ENCODE measurements at places on chromosomes 13 and 19.

- H3K4me3 ChIP-seq, result no peak overlapping the region
- no peaks in the 10 kb centered on the region for H3K36me3 ChIP-seq
- no peak for DNase-seq
- H3K27ac ChIP-seq, result no peak overlapping the region
Observed at GRCh38 chr19:31470229-31470939, 121.1 kb upstream of the TSHZ3 start.

DNA sequence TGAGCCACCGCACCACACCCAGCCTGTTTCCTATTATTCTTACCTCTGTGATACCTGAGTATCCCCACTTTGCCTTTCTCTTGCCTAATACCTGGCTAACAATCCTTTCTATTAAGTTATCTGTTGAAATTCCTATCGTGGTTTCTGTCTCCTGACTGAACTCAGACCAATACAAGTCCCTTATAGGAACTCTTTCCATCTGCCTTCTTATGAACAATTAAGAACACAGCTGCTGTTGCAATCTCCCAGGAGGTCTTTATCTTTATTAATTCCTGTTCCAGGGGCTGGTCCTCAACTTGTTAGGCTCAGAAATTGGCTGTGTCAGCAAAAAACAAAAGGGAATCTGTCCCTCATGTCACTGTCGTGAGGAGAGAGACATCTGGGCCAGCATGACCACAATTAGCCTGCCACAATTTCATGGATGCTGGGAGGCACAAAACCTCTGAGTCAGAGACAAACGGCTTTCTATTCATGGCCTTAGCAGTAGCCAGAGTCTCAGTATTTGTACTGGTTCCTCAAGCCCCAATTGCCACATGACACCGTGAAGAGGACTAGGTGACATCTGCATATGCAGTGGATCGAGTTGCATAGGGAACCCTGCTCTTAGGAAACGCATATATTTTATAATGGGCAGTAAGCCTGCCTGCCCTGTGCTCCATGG is 58.2 kb downstream of the NUFIP1 start:
- no peaks in the 10 kb centered on the region for H3K36me3 ChIP-seq
- H3K27ac ChIP-seq, result peak overlapping the region; percentile 52
- no peaks in the 10 kb centered on the region for H3K27me3 ChIP-seq
- H3K4me1 ChIP-seq, result peaks cover 50% of the 10 kb centered on the region
- DNase-seq, result no peak

- H3K36me3 ChIP-seq, result no peaks in the 10 kb centered on the region
- H3K27ac ChIP-seq, result no peak overlapping the region
- peaks cover 10% of the 10 kb centered on the region for H3K4me1 ChIP-seq
- no peak for DNase-seq
- no peaks in the 10 kb centered on the region for H3K27me3 ChIP-seq
- no peak overlapping the region for H3K4me3 ChIP-seq
Observed at GRCh38 chr13:113769881-113770280, 10.9 kb downstream of the TMEM255B start.

DNA sequence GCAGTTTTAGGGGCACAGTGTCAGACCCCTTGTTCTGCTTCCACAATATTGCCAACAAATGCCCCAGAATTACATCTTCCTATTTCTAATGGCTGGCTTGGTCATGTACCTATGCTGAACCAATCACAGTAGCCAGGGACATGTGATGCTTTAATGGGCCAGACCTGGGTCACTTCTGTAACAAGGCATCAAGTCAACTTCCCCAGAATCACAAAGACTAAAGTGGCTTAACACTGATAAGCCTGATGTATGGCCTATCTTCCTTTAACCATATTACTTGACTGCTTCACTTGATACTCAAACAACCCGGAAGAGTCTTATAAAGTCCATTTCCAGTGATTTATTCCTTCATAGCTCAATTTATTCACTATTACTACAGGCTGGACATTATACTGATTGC is 19.6 kb downstream of the LNX2 start:
- no peaks in the 10 kb centered on the region for H3K36me3 ChIP-seq

DNA sequence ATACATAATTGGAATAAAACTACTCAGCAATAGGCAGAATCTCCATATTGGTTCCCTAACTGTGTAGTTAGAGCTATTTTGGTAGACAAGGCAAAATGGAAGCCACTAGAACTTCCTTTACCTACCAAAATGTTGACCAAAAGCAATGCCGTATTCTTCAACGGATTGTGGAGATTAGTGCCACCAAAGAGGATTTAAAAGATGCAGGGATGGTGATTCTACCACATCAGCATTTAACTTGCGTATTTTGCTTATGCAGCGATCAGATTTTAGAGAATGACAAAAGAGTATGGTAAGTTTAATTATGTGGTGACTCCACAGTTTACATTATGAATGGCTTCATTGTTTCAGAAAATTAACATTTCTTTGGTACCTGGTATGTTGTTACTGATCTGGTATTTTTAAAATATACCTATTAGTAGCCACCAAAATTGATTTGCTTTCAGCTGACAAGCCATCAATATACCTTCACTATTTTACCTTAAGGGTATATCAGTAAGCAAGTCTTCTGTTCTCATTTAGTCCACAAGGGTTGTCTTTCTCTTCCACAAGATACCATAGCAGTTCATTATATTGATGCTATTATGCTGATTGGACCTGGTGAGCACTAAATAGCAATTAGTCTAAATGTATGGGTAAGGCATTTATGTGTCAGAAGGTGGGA is 1910.7 kb upstream of the PRR20A start:
- no peaks in the 10 kb centered on the region for H3K27me3 ChIP-seq
- H3K4me1 ChIP-seq, result no peaks in the 10 kb centered on the region
- H3K4me3 ChIP-seq, result no peak overlapping the region
- DNase-seq, result no peak
- no peak overlapping the region for H3K27ac ChIP-seq

- no peaks in the 10 kb centered on the region for H3K27me3 ChIP-seq
- peaks cover 6% of the 10 kb centered on the region for H3K4me1 ChIP-seq
- H3K27ac ChIP-seq, result no peak overlapping the region
- H3K36me3 ChIP-seq, result no peaks in the 10 kb centered on the region
- no peak overlapping the region for H3K4me3 ChIP-seq
Observed at GRCh38 chr13:80001510-80001842, 339.4 kb downstream of the SPRY2 start.

DNA sequence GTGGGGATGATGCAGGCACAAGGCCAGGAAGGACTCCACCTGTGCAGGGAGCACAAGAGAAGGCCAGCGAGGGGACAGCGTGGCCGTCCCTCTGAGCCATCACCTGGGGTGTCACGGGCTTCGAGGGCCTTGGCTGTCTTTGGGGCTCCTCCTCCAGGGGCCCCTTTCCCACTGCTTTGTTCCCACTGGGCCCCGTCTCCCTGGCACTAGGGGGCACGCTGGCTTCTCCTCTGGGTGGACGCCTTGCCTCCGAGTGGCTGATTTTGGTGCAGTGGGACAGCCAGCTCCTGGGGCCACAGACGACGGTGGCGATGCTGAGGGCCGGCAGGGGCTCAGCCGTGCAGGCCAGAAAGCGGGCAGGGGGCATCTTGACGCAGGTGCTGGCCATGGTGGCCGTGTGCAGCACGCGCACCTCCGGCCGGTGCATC is 43.2 kb upstream of the GRTP1 start:
- H3K27ac ChIP-seq, result no peak overlapping the region
- H3K27me3 ChIP-seq, result no peaks in the 10 kb centered on the region
- no peak overlapping the region for H3K4me3 ChIP-seq
- no peak for DNase-seq
- no peaks in the 10 kb centered on the region for H3K36me3 ChIP-seq

- DNase-seq, result no peak
- peaks cover 31% of the 10 kb centered on the region for H3K4me1 ChIP-seq
- no peaks in the 10 kb centered on the region for H3K27me3 ChIP-seq
- H3K27ac ChIP-seq, result peak overlapping the region; percentile 85
Observed at GRCh38 chr13:20901668-20902437, 693 bp downstream of the XPO4 start.

DNA sequence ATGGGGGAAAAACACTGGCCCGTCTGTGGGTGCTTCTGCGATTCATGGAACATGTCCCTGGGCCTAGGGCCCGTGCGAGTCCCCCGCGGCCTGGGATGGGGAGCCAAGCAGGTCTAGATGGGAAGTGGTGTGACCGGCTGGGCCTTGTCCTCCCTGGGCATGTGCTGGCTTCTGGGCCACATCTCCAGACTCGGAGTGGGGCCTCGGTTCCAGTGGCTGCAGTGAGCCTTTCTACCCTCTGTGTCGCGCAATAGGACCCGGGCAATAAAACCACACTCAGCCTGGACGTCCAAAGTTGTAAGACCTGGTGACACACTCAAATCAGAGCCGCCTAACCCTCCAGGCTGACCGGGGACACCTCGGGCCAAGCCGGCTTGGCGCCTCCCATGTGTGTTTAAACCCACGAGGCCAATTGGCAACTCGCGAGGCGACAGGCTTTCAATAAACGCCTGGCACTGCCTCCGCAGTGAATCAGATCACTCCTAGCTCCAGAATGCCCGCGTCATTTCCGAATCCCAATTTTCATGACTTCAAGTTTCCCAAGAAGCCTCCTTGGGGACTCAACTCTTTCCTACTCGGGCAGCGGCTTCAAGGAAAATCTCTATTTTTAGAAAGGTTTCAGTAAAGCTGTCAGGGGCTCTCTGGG is 57.3 kb downstream of the KLF2 start:
- no peak overlapping the region for H3K4me3 ChIP-seq
- H3K36me3 ChIP-seq, result peaks cover 13% of the 10 kb centered on the region
- no peaks in the 10 kb centered on the region for H3K27me3 ChIP-seq
- peak overlapping the region; percentile 57 for H3K27ac ChIP-seq
- H3K4me1 ChIP-seq, result peaks cover 34% of the 10 kb centered on the region

- H3K4me3 ChIP-seq, result peak overlapping the region; percentile 20
- H3K36me3 ChIP-seq, result peaks cover 43% of the 10 kb centered on the region
- no peaks in the 10 kb centered on the region for H3K27me3 ChIP-seq
- peaks cover 65% of the 10 kb centered on the region for H3K4me1 ChIP-seq
Observed at GRCh38 chr19:41327576-41328156, 17.7 kb downstream of the CCDC97 start.

DNA sequence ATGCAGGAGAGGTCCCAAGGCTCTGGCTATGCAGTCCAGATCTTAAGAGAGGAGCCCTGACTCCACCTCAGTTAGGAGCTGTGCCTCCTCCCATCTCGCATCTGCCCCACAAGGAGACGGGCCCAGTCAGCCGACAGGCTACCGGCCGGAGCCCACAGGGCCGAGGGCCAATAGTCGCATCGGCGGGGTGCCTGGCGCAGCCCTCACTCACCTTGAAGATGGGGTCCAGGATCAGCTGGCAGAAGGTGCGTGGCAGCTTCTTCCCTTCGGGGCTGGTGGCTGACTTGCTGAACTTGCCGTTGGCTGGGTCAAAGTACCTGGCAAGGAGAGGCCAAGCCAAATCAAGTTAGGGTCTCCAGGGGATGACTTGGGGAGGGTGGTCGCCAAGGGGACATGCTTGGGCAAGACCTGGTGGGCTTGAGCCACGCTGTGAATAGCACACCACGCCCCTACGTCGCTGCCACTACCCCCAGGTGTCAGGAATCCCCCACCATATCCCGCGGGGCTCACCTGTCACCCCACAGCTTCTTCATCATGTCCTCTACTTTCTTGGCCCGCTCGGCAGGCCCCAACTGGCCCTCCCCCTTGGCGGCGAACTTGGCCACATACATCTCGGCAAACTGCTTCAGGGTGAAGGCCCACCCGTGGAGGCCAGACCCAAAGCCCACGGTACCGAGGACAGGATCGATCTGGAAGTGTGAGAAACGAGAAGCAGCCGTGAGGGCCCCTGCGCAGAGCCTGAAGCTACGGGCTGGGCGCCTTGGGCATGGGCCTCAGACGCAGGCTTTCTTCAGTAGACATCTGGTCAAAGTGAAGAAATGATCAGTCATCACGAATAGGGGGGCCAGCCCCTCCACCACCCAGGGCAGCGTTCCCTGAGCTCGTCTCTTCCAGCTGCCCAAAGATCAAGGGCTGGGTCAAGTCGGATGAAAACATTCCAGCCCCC is 3.3 kb downstream of the EEF2 start:
- peak overlapping the region; percentile 96 for H3K27ac ChIP-seq
- no peak overlapping the region for H3K4me3 ChIP-seq
- peaks cover 67% of the 10 kb centered on the region for H3K36me3 ChIP-seq
- DNase-seq, result no peak
- H3K4me1 ChIP-seq, result peaks cover 33% of the 10 kb centered on the region
- H3K27me3 ChIP-seq, result no peaks in the 10 kb centered on the region

DNA sequence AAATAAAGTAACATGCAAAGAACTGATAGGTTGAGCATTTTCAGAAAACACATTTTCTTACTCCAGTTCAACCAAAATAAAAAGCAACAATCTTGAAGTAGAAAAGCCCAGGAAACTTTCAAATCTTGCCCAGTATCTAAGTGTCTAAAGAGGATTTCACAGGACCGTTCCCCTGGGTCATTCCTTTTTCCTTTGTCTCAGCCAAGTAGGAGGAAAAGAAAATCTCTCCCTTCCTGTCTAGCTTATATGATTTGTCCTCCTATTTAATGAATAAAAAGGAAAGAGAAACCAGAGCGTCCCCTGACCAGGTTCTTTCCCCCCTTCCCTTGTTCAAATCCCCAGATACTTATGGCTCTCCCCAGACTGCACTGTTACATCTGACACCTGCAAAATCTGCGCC is 248.0 kb downstream of the KCTD12 start:
- H3K4me1 ChIP-seq, result no peaks in the 10 kb centered on the region
- H3K4me3 ChIP-seq, result no peak overlapping the region
- no peaks in the 10 kb centered on the region for H3K27me3 ChIP-seq
- no peak for DNase-seq
- no peak overlapping the region for H3K27ac ChIP-seq
- no peaks in the 10 kb centered on the region for H3K36me3 ChIP-seq

DNA sequence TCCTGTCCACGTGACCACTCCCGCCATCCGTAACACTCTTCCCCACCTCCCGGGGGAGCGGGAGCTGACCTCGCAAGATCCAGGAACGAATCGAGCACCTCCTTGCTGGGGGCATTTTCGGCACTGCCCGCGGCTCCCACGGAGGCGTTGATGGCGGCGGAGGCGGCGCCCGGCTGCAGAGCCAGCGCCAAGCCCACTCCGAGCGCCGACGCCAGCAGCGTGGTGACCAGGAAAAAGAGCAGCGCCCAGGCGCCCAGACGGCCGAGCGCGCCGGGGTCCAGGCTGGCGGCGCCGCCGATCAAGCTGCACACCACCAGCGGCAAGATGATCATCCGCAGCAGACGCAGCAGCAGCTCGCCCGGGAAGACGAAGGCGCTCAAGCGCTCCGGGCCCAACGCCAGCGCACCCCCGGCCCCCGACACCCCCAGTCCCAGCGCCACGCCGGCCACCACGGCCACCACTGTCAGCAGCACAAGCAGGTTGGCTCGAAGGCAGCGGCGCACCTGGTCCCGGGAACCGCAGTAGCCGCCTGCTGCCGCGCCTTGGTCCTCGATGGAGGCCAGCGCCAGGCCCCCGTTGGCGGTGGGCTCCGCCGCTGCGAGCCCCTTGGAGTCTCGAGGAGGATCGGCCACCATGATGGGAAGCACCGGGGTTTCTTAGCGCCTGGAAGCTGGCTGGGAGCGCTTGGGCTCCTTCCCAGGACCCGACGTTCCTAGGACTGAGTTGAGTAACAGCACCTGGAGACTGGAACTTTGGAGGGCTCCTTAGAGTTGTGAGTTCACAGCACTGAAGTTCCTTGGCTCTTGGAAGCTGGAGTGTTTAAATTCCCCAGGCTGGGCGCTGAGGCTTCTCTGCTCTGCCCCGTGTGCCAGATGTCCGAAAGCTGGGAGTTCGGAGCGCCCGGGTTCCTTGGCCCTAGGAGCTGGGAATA is 798 bp downstream of the SLC1A5 start:
- H3K36me3 ChIP-seq, result peaks cover 9% of the 10 kb centered on the region
- no peak for DNase-seq
- H3K4me3 ChIP-seq, result peak overlapping the region; percentile 69
- peaks cover 66% of the 10 kb centered on the region for H3K4me1 ChIP-seq

- DNase-seq, result no peak
- no peaks in the 10 kb centered on the region for H3K36me3 ChIP-seq
- H3K27me3 ChIP-seq, result no peaks in the 10 kb centered on the region
Observed at GRCh38 chr13:67299072-67299635, 69.0 kb upstream of the PCDH9 start.

Data from esophagus squamous epithelium (tissue), 5 donors.